ENCODE measurements at places on chromosomes 7 and 10.

GRCh38 chr10:123888256-123888655 lies 3.4 kb downstream of the CPXM2 start:
- DNase-seq, result no peak

GRCh38 chr10:283916-284356 lies 148.7 kb downstream of the ZMYND11 start:
- DNase-seq, result no peak

DNA sequence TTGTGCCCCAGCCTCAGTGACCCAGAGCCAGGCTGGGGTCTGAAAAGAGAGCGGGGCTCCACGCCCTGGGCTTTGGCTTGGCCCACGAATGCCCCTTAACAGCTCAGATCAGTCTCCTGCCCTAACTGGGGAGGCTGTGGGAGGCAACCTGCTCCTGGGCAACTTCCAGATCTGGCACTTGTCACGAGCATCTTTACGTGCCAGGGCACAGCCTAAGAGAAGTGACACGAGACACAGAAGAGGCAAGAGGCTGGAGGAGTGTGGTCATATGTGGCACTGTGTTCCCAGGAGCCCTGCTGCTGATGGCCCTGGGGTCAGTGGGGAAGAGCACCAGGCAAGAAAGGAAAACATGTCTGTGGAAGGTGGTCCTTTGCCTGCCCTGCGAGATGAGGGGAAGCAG lies 97.8 kb upstream of the BTBD16 start:
- DNase-seq, result no peak

DNA sequence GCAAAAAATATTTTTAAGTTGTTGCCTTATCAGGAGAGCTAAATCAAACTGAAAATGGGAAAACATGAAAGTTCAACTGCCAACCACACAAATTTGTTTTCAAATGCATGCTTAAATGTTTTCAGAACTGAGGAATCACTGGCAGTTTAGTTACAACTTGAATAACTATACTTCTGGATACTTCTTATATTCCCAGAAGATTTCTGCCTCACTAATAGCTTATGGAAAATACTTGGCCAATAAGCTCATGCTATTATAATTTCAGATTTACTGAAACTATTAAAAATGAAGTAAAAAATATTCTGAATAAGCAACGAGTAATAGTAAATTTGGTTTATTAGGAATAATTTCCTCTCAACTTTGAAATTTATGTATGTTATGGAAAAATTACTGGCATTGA lies 222.2 kb downstream of the CDK14 start:
- DNase-seq, result no peak

- DNase-seq, result no peak
Observed at GRCh38 chr10:86105181-86105580, 261.4 kb downstream of the GRID1 start.

DNA sequence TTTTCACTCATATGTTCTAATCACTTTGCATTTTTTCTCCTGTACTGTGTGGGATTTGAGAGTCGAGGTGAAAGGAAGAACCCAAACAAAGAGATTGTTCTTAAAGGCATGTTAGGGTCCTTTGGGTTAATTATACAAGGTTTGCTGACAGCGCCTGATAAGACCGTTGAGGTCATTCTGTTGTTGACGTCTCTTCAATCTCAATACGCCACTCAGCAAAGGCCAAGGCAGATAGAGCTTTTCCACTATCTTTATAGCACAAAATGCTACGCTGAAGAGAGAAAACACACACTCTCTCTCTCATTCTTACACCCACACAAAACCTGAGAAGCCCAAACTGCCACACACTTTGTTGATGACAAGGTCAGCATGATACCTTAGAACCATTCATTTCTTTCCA lies 228.7 kb downstream of the CNTNAP2 start:
- DNase-seq, result no peak

Data from mammary epithelial cell (primary cell).